ENCODE measurements at places on chromosomes 7 and 10.
A peak's percentile ranks its signal among the peaks of the same experiment; 100 is the strongest.

GRCh38 chr7:114656466-114656865 is 241.9 kb downstream of the FOXP2 start:
- DNase-seq, result peak; percentile 1

- no peak for DNase-seq
Observed at GRCh38 chr10:13238271-13239077, 4.3 kb upstream of the UCMA start.

GRCh38 chr10:51574248-51575048 is 124.9 kb downstream of the CSTF2T start:
- no peak for DNase-seq

- DNase-seq, result no peak
Observed at GRCh38 chr7:128914566-128915151, 4.2 kb upstream of the KCP start.

All from cerebellum (tissue), 4 donors.